ENCODE measurements at places on chromosomes 4 and X.

DNA sequence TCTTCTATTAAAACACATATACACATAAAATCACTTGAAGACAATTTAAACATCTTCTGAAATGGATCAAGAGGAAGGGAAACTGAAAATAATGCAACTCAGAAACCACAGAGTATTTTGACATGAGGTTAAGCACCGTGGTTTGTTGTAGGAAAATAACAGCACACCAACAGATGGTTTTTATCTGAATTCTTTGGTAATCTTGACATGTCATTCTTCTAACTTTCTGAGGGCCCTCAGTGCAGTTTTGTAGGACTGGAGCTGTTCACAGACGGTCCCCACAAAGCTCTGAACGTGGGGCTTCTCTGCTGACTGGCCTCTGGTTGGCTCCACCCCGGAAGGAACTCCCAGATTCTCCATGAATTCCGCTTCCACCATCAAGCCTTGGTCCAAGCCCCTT, 16.0 kb upstream of the TLR8 start:
- no peak for DNase-seq

GRCh38 chr4:10803713-10804343, 119.3 kb upstream of the CLNK start:
- DNase-seq: no peak

GRCh38 chrX:138648568-138648967, 62.9 kb downstream of the FGF13 start:
- DNase-seq: no peak

DNA sequence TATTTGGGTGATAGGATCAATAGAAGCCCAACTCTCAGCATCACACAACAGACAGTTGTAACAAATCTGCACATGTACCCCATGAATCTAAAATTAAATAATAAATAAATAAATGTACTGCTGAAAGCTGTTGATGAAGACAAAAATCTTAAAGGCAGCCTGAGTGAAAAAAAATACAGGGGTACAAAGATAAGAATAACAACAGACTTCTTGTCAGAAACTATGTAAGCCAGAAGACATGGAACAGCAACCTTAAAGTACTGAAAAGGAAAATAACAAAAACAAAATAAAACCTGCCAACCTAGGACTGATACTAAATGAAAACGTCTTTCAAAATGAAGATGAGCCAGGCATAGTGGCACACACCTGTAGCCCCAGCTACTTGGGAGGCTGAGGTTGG, 25.0 kb upstream of the PDLIM5 start:
- DNase-seq: no peak

DNA sequence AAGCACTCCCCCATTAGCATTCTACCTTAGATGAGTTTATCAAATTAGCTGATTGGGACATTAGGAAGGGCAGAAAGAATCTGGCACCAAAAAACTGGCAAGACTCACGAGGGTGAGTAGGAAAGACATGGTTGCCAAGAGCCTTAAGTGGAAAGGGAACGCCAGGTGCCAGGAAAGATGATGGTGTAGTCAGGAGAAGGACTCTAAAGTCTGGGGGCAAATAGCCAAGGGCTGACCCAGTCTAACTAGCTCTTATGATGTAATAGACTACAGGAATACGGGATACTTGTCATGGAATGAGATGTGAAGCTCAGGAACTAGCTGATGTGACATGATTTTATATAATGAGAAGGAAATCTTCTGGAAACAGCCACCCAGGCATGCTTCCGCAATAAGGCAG, 94.8 kb downstream of the MBNL3 start:
- no peak for DNase-seq

DNA sequence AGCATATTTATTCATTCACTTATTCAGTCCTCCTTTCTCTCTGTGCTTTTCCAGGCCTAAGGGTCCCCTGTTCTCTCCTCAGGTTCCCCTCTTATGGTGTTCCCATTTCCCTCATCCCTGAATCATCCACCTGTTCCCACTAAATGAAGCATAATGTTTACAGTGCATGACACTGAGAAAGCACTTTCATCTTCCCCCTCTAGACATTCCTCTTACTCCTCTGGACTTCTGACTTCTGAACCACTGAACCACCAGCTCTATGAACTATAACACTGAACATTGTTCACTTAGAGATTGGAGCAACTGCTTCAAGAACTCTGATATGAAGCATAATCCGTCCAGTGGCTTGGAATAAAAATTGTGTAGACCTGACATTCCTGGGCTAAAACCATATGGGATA, 59.5 kb downstream of the CD38 start:
- DNase-seq: no peak

GRCh38 chr4:57971261-57971660, 861.1 kb upstream of the IGFBP7 start:
- DNase-seq: no peak

DNA sequence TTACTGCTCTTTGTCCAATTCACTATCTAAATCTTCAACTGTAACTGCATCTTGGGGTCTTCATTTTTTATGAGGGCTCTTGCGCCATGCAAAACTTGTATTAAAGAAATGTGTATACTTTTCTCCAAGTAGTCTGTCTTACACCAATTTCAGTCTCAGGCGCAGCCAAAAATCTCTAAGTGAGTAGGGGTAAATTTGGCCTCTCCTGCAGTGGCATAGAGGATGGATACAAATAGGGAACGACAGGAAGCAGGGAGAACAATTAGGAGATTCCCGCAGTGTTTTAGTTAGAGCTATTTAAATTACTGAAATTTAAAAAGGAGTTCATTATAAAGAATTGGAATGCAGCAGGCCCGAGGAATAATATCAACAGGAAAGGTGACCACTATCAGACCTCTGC, 30.2 kb downstream of the DMP1 start:
- DNase-seq: no peak

- peak; percentile 37 for DNase-seq
Observed at GRCh38 chrX:397575-397974, 10.9 kb upstream of the PPP2R3B start.

DNA sequence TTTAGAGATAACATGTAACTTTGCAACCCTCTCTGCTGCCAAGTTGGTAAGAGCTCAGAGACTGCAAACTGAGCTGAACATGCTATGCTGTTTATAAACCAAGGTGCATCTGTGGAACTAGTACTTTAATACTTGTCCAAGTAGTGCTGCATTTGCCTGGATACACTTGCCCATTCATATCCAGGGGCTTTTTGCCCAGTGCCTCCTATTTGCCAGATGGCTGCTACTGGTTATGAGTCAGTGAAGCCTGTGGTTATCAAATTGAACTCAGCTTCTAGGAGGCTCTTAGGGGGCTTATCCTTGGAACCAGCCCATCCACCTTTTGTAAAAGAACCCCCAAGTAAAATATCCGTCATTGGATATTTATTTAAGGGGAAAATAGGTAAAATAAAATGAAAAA, 79.6 kb downstream of the AFF2 start:
- DNase-seq: no peak

GRCh38 chr4:40065010-40065409, 8.4 kb downstream of the N4BP2 start:
- no peak for DNase-seq

GRCh38 chr4:186079694-186080093, 10.7 kb downstream of the TLR3 start:
- DNase-seq: no peak

GRCh38 chrX:10089378-10089795, 67.4 kb upstream of the CLCN4 start:
- DNase-seq: no peak

DNA sequence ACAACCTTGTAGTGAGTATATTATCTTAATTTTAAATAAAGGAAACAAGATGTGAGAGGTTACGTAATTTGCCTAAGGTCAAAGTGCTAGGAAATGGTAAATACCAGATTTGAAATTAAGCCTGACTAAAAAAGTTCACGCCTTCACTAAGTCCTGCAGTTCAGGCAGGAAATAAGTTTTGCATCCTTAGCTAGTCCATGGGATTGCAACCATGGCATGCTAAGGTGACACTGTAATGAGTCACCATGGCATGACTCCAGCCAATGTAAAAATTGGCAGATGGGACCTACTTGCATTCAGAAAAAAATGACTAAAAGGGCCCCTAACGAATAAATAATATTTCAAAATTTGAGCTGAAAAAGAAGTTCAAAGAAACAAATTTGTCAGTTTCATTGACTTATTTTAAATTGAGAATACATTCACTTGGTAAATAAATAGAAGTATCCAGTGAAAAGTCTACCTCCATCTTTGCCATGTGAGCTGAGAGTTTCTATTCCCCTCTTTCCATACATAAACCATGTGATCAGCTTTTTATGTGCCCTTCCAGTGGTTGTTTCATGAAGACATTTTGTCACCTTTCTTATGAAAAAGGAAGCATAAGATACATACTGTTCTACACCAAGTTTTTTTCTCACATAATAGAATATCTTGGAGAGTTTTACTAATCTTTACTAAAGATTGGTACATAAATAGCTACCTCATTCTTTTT, 72.4 kb downstream of the ANKRD50 start:
- peak; percentile 68 for DNase-seq

- no peak for DNase-seq
Observed at GRCh38 chr4:81084634-81085033, 54.1 kb downstream of the BMP3 start.
